ENCODE measurements at places on chromosomes 3 and 15.

GRCh38 chr3:32172420-32172819 is 66.0 kb downstream of the GPD1L start:
- DNase-seq, result no peak

- no peak for DNase-seq
These were observed 168.5 kb upstream of the STT3B start for GRCh38 chr3:31364188-31364587.

GRCh38 chr3:130517602-130518001 is 625 bp downstream of the COL6A6 start:
- no peak for DNase-seq

DNA sequence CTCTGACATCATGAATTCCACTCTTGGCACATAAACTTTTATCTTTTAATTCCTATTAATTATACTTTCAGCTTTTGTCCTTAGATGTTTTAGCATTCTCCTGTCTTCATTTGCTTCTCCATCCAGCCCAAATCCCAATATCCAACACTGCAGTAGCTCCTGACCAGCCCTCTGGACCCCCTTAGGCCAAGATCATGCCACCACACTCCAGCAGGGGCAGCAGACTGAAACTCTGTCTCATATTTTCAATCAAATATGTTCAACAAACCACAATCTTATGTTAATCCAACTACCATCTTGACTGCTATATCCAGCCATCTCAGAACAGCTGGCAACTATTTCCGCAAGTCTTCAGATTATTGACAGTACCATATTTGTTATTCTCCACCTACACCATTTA is 315.8 kb upstream of the ROBO2 start:
- DNase-seq, result no peak

GRCh38 chr3:20811006-20811405 is 625.0 kb upstream of the SGO1 start:
- DNase-seq, result no peak

- DNase-seq, result no peak
These were observed 37.3 kb upstream of the APH1B start for GRCh38 chr15:63240109-63240508.

DNA sequence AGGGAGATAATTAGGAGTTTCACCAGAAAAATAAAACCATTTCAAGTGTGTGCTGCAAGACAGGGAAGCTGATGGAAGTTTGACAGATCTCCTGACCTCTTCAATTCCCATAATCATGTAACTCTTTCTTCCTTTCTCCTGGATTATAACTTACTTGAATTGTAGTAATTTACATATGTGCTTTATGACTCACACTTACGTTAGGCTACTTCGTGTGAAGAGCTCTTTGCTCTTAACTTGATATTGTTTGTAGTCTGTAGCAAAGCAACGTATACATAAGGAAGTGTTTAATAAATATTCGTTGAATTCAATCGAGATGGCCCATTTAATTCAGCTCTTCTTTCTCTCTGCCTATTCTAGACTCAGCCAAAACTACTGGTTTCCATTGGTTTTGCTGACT is 23.5 kb downstream of the ROBO2 start:
- DNase-seq, result no peak

DNA sequence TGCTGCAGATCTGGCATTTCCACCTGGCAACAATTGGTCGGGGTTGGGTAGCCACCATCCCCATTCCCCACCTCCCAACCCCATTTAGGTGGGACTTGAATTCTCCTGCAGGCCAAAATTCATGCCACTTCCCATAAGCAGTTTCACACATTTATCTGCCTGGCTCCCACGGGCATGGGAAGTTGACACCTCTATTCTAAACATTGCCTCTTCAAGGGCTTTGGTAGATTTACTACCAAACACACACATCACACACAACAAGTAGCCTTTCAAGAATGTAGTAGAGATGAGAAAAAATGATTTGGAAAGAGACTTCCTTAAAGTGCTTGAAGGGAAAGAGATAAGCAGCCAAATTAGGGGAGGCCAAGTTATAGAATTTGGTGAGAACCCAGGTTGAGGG is 30.9 kb downstream of the ZBTB38 start:
- peak; percentile 13 for DNase-seq

DNA sequence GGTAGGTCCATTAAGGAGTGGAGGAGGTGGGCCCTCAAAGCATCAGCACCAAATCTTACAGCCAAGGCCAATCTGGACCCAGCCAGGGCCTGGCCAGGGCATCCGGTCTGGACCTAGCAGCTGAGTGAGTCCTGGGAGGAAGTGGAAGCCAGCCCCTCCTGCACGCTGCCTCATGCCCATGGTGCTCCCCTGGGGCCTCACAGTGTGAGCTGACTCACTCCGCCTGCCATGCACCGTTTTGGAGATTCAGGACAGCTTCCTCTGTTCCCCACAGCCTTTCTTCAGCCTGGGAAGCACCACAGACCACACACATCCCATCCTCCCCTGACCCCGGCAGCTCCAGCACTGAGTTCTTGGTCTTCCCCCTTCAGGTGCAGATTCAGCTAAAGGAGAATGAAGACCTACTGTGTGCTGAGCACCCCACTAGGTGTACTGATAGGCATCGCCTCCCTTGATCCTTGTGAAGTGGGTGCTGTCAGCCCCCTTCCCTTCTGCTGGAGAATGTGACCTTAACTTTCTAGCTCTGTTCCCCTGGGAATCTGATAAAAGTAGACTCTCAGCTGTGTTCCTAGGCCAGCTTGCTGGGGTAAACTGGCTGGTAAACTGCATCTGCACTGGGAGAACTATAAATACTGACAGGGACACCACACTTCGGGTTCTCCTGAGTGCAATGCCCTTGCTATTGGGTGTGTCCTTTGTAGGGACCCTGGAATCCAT is 36.8 kb upstream of the SEC13 start:
- DNase-seq, result no peak

DNA sequence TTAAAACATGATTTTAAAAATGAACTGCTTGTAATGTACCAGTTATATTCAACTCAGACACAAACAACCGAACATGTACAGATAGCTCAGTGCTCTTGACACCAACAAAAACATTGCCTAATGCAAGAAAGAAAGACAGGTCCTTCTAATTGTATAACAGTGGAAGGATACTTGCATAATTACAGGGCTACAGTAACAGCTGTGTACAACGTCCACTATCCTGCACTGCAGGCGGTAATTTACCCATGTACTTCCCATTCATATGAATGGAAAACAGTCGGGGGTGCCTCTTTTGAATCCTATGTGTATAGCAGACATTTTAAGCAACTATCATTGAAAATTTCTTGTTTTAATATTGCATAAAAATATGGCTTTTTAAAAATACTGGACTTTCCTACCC is 41.1 kb upstream of the PLSCR5 start:
- DNase-seq, result peak; percentile 4

- no peak for DNase-seq
These were observed 109.4 kb downstream of the LRTM1 start for GRCh38 chr3:54818486-54818885.

DNA sequence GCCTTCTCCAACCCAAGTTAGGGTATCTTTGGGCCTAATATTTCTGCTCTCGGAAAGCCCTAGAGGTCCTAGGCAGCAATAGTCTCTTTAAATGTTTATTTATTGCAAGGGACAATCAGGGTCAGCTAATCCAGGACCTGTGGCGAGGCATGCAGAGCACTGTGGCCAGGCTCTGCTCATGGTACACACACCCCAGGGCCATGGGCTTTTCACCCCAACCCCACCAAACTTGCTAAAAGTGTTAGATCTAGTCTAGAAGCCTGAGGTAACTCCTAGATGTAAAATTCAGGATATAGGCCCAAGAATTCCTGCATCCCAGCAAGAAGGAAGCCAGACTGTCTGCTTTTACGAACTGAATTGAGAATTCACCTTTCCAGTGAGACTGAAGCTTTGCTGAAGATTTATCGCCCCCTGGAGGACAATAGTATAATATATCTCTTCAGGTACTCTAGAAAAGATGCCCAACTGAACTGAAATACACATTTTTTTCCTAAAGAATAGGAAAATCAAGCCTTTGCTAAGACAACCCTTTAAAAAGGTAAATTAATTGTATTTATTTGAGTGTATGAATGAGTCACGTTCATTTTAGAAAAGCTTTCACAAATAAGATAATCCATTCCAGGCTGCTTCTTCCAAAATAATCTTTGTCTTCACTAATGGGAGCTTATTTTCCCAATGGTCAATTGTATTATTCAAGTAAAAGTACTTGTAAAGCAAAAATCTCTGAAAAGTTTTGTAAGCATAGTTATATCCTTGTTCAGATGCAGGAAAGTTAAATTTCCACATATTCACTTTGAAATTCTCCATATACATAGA is 89.8 kb downstream of the LRRC3B start:
- DNase-seq, result peak; percentile 82

DNA sequence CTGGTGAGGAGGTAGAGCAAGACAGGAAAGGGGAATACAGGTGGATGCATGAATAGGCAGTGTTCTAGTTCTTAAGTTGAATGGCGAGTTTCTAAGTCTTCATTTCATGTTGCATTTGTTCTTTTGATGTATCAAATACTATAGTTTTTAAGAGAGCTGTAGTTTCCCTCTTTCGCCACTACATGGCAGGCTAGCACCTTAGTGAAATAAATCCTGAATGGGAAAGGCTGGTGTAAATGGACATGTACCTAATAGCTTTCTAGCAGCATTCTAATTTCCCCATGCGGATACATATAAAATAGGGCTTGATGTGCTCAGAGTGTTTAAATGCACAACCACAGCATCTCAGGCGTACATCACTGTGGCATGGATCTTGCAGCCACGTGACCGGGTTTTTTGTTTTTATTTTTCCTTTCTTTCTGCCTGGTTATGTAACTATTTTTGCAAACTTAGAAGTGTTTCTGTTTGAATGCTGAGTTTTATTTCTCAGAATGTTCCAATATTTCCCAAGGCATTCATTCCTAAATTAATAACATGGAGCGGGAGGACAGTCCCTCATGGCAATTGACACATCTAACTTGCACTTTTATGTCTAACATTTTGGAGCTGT is 23.5 kb upstream of the CLN6 start:
- peak; percentile 91 for DNase-seq

DNA sequence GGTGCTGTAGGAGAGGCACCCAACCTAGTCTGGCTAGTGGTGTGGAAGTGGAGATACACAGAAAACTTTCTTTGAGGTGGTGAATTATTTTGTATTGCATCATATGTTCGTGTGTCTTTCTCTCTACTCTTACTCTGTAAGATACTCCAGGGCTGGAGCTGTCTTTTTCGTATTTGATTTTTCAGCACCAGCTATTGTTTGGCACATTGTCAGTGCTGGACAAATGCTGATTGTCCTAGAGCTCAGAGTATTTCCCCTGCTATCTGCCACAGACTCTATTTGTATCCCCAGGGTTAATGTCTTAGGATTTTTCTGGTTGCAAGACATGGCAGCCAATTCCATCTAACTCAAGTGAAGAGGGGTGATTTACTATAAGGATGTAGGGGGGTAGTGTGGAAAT is 110.5 kb downstream of the SAMMSON start:
- no peak for DNase-seq

DNA sequence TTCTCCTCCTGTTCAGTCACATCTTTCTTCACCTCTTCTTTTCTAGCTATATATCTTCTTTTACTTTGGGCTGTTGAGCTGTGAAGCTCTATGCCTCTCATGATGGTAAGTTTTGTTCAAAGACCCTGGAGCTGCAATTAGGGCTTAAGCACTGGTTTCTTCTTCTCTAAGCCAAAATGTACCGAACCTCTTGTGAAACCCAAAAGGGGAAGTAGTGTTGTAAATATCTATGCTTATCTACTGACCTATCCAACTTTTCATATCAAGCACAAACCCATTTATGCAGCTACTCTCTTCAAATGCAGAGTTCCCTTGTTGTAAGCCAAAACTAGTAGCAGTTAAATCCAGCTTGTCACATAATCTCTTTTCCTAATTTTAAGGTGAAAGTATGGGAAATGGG is 123.6 kb upstream of the CD96 start:
- DNase-seq, result peak; percentile 40

- DNase-seq, result no peak
These were observed 3.1 kb downstream of the KLHDC8B start for GRCh38 chr3:49174397-49174985.

DNA sequence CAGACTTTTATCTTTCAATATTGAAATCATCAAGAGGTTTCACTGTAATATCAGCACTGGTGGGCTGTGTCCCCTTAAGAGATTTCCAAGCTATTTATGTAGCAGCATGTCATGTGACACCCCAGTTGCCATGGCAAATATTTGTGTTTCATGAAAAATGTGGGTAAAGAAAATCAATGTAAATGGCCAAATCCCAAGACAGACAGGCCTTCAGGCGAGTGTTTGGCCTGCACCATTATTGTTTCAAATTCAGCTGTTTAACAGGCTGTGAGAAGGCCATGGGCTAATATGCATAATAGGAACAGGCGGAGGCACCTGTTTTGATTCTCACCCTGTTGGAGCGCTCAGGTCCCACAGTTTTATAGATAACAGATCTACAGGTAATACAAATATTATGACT is 104.2 kb downstream of the IQCH start:
- no peak for DNase-seq

- no peak for DNase-seq
These were observed 7.3 kb downstream of the CYP19A1 start for GRCh38 chr15:51331141-51331540.

- DNase-seq, result peak; percentile 51
These were observed 425.9 kb upstream of the TGFBR2 start for GRCh38 chr3:30180310-30181177.

DNA sequence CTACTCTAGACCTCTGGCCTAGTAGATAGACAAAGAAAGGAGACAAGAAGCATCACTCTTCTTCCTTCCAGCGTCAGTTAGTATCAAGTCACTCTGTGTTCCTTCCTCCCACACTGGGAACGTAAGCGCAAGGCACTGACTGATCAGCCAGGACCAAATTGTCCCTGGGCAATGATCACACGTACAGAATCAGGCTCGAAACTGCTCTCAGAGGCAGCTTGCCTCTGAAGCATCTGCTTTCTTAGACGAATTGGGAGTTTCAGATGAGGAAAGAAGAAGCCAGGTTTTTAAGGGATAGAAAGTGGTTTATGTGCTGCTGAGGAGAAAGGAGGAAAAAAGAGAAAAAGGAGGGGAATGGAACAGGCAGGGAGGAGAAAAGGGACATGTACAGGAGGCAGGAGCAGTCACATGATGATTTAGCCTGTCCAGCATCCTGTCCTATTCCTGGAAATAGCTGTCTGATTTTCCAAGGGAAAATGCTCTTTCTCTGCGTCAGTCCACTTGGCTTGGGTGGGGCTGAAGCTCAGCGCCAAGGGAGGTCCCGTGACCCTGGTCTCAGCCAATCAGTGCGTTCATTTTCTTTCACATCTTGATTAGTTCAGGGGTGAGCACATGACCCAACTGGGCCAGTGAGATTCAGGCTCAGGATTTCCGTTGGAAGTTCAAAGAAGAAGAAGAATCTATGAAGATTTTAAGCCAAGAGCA is 102.0 kb upstream of the PRICKLE2 start:
- DNase-seq, result no peak

- peak; percentile 23 for DNase-seq
These were observed 47.5 kb upstream of the STT3B start for GRCh38 chr3:31485196-31485595.

- DNase-seq, result no peak
These were observed 36.8 kb downstream of the SPINK8 start for GRCh38 chr3:48296699-48297098.

GRCh38 chr3:87270908-87271700 is 5.3 kb downstream of the POU1F1 start:
- peak; percentile 72 for DNase-seq

- no peak for DNase-seq
These were observed 30.7 kb downstream of the SEMA7A start for GRCh38 chr15:74402873-74403587.

- DNase-seq, result no peak
These were observed 99.8 kb upstream of the HERC1 start for GRCh38 chr15:63933522-63933921.

Data from hematopoietic multipotent progenitor cell treated with erythropoietin and hydrocortisone succinate and interleukin-3 and kit ligand, for 6 days (in vitro differentiated cells).